ENCODE measurements at places on chromosomes 2 and 18.

- no peak for DNase-seq
Measured at GRCh38 chr2:3483227-3483985, 35.9 kb downstream of the ADI1 start.

DNA sequence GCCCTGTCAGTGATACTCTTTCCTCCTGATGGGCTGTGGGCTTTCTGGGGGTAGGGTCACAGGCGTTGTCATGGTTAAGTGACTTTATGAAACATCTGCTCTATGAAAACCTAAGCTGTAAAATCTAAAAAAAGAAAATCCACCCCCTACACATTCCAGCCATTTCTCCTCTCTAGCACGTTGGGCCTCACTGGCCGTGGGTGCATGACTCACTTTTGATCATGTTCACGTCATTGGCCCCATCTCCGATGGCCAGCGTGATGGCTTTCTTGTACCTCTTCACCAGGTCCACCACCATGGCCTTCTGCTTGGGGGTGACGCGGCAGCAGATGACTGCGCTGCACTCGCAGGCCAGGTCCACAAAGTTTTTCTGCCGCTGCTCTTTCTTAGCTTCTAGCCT lies 39.3 kb upstream of the NARS1 start:
- DNase-seq, result no peak

DNA sequence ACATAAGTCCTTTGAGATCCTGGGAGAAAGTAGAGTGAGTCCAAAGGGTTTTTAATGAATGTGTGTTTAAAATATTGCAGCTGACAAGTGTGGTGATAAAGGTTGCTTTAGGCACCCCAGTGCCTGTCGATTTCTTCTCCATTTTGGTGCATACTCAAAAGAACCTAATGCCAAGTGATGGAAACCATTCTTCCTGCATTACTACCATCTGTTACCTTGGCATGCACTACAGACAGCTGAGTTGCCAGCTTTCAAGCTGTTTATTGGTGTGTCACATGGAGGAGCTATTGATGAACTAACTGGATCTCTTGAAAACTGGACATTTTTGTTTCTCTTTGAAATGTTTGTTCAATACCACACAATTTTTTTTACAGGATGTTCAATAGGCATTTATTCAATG lies 350.0 kb downstream of the AKAIN1 start:
- DNase-seq, result no peak

DNA sequence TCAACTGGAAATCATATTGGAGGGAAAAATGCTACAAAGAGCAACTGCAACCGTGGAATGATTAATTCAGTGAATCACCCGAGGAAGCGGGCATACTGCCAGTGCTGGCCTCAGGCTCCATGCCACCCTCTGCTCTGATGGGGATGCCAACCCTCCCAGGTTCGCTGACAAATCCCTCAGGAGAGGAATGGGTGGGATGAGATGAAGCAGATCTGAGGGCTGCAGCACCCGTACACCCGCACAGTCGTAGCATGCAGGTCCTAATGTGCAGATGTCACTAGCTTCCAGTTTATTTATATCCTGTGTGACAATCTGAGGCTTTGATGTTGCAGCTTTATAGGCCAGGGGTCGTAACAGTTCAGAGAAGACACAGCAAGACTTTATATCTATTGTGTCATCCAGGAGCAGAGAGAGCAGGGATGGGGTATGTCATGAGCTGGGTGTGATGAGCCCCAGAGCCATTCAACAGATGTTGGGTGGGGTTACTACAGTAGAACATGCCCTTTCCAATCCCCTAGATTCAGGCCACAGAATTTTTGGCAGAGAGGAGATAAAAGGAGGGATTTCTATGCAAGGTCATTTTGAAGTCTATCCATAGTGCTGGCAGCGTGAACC lies 44.6 kb downstream of the DPP4 start:
- DNase-seq, result no peak

DNA sequence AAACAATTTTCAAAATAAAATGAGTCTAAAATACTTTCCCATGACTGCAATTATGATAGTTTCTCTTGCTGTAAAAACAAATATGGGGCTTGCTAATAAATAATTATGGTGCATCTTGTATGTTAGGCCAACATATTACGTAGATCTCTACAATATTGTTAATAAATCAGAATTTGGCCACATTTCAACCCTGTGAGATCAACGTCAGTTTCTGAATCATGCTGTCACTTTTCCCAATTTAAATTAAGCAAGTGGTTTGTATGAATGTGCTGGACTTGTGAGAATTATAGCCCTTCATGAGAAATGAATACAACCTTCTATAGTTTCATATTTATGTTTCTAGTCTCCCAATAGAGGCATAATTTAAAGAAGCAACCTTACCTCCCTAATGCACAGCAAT lies 808.9 kb downstream of the SUCLG1 start:
- DNase-seq, result no peak

GRCh38 chr2:42425697-42426096 lies 64.7 kb upstream of the COX7A2L start:
- no peak for DNase-seq

DNA sequence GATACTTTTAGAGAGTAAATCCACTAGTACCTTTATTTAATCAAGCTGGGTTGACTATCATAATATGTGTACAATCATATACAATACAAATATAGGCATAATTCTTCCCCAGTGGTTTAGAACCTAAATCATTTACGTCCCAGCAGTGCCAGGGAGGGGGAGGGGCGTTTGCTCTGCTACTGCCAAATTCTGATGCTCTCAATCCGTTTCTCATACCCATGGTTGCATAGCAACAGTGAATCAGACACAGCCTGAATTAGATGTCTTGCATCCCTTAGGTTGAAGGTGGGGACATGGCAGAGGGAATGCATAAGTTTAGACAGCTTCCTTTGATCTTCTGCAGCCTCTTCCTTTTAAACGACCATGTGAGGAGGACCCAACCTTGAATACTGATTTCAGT lies 135.4 kb downstream of the ABCA12 start:
- no peak for DNase-seq

- no peak for DNase-seq
Measured at GRCh38 chr18:57075716-57076400, 71.0 kb upstream of the BOD1L2 start.

DNA sequence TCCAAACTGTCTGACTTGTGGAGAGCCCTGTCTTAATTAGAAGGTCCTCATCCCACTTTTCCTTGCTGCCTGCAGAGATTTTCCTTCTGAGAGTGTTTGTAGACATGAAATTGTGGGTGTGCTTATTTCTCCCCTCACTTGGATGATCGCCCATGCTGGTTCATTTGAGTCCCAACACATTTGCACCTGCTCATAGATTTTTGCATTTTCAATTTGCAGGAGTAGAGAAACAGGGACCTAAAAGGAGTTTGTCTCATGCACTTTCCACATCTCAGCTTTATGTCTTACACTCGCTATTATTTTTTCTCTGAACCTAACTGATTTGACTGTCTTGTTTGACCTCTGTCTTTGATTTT lies 33.2 kb upstream of the FHL2 start:
- DNase-seq, result no peak

GRCh38 chr2:236998236-236998635 lies 87.5 kb upstream of the COPS8 start:
- DNase-seq, result no peak

DNA sequence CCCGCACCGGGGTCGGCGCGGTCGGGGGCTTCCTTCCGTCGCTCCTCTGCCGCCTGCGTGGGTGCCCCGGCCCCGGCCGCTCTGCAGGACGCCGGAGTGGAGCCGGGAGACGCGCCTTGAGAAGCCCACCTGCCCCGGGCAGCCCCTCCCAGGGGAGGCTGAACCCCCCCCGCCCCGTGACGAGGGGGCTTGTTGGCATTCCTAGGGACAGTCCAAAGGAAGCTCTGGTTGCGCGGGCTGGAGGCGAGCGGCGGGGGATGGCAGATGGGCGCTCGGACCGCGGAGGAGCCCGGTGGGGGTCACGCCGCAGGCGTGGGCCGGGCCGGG lies 133.5 kb upstream of the MGAT5 start:
- DNase-seq, result no peak

DNA sequence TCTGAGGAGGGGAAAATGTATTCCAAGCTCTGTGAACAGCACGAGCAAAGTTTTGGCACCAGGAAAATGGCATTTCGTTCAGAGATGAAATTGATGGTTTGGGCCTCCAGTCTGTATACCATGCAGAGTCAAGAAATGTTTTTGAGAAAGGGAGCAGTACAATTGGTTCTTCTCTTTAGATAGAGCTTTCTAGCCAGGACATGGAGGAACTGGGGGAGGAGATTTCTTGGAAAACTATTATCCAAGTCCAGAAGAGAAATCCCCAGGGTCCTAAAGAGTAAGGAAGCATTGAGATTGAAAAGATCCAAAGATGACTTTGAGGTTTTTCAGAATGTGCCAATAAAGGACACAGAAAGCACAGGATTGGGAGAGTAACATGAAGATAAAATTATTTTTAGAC lies 432.4 kb downstream of the TNS1 start:
- no peak for DNase-seq

DNA sequence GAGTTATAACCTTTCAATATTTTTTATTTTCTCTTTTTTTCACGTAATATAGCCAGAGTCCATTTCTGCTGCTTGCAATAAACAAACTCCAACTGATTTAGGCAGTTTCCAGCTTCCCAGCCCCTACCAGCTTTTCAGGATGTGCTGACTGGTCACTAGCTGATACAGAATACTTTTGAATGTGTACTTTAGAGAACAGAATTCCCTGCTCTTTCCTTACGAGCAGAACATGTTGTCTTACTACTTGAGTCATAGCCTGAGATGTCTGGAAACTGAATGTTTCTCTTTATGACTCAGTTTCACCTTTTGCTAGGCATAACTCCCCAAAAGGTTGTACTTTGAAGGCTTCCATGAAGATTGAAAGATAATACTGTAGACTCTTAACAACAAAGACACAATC lies 44.5 kb upstream of the KCNE4 start:
- DNase-seq, result no peak

- DNase-seq, result no peak
Measured at GRCh38 chr2:33839791-33840190, 240.7 kb upstream of the FAM98A start.

DNA sequence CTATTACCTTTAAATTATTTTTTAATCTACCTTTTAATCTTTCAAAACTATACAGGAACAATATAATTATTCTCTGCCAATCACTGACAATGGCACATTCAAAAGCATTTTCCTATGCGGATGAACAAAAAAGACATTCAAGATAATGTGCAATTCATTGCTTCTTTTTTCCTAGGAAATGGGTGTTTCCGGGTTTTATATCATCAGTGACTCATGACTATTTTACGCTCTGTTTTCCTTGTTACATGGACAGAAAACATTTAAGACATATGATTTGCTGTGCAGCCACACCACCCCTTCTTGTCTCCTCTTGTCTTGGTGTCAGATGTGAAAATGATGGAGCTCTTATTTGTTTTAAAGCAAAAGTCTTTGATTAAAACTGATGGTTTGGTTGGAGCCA lies 184.7 kb upstream of the LINC00305 start:
- DNase-seq, result no peak

DNA sequence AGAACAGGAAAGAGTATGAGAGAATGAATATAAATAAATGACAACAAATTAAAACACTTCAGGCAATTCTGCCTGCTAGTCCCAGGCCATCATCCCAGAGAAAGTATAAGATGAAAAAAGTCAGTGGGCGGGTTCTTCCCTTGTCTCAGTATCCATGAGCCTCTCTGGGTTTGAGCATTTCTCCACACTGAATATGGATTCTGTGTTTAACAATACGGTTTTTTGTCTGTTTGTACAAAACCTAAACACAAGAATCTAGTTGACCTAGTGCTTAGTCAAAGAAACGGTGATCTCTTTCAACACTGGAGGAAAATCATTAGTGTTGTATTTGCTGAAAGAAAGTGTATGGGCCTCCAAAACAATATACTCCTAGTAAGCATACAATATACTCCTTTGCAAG lies 10.0 kb downstream of the SUCLG1 start:
- DNase-seq, result no peak

DNA sequence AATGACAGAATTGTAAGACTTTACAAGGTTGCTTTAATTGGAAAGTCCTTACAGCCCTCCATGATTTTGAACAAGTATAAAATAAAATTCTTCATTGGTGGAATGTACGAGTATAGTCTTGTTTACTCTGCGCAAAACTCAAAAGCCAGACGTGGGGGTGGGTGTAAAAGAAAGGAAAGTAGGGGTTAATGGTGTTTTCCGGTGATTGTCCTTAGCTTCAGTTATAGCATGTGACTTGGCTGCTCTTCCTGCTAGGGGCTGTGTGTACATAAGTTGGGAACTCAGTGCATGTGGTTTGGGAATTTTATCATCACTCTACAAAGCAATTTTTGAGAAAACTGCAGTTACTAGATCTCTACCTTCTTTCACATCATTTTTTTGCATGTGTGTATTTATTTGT lies 82.4 kb upstream of the CAVIN2 start:
- DNase-seq, result no peak

GRCh38 chr2:23385351-23385747 lies 370 bp downstream of the KLHL29 start:
- no peak for DNase-seq

DNA sequence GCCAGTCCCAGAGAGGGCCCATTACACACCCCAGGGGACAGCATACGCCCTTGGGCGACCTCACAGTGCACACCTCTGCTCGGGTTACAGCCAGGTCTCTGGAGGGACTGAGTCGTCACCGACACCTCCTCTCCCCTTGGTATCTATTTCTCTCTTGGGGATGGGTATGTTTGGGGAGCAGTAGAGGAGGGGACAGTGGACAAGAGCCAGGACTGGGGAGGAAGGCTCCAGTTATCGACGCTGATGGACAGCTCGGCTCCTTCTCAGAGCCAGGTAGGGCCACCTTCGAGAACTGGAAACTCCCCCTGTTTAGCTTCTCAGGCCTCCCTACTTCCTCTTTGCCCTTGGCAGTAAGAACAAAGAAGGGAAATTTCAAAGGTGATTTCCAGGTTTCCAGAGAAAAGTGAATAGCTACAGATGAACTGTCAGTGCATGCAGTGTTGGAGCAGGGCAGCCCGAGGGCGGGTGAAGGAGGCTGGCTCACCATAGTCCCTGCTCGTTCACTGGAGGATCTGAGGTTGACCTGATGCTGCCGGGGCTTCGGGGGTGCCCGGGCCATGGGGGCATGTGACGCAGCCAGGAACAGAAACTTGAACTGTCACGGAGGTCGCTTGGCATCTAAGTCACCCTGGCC lies 4.4 kb upstream of the SEMA4C start:
- no peak for DNase-seq

DNA sequence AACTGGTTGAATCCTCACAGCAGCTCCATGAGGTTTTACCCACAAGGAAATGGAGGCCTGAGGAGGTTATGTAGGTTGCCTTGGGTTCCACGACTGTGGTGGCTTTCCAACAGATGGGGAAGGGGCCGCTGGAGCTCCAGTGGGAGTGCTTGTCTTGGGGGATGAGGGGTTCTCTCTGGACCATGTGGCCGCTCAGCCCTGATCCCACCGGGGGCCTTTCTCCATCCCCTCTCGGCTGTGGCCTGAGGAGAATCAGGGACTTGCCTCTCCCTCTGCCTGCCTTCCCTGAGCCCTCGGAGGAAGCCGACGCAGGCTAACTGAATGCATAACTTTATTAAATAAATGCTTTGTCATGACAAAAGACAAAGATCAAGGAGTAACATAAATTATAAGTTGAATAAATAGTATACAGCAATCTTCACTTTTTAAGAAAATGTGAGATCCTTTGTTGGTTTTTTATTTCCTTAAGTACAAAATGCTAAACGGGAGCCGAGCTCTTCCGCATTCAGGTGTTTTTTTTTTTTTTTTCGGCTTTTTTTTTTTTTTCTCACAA lies 23.5 kb downstream of the IGFBP5 start:
- no peak for DNase-seq
